CD8-positive, alpha-beta memory T cell (primary cell): ENCODE measurements at places on chromosomes 2 and 18. TPM values are rescaled to one million over a fixed set of nuclear protein-coding genes. Genes with fewer than 3 reads are reported as not detected.

SCN2A gene
- not detected for total RNA-seq

SERPINB5 gene
- total RNA-seq, result not detected

GPR45 gene
- not detected for total RNA-seq

- H3K27me3 ChIP-seq, result no peaks in the 10 kb centered on the region
- H3K4me3 ChIP-seq, result no peak overlapping the region
- no peak for DNase-seq
- no peaks in the 10 kb centered on the region for H3K4me1 ChIP-seq
Observed at GRCh38 chr2:205283736-205284270, 398.5 kb upstream of the NRP2 start.

DNA sequence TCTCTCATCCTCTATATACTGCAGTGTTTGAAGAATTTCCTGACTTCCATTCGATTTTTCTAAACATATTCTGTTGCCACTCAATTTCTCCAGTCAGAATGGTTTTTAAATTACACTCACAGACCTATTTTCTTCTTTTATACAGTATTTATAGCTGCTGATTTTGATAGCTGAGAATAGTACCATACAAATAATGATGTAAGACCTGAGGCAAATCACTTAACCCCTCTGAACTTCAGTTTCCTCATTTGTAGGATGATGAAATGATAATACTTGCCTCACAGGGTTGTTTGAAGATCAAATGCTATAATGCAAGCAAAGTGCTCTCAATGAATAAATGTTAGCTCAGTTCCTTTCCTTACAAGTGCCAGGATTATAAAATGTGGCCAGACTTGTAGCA lies 241.8 kb downstream of the CPS1 start:
- H3K4me3 ChIP-seq, result no peak overlapping the region
- no peak overlapping the region for H3K27ac ChIP-seq
- H3K36me3 ChIP-seq, result no peaks in the 10 kb centered on the region

GRCh38 chr2:232240906-232241305 lies 137.6 kb upstream of the ALPP start:
- no peak overlapping the region for H3K4me3 ChIP-seq
- no peak overlapping the region for H3K27ac ChIP-seq
- H3K27me3 ChIP-seq, result no peaks in the 10 kb centered on the region
